ENCODE measurements at places on chromosomes 2 and 18.

DNA sequence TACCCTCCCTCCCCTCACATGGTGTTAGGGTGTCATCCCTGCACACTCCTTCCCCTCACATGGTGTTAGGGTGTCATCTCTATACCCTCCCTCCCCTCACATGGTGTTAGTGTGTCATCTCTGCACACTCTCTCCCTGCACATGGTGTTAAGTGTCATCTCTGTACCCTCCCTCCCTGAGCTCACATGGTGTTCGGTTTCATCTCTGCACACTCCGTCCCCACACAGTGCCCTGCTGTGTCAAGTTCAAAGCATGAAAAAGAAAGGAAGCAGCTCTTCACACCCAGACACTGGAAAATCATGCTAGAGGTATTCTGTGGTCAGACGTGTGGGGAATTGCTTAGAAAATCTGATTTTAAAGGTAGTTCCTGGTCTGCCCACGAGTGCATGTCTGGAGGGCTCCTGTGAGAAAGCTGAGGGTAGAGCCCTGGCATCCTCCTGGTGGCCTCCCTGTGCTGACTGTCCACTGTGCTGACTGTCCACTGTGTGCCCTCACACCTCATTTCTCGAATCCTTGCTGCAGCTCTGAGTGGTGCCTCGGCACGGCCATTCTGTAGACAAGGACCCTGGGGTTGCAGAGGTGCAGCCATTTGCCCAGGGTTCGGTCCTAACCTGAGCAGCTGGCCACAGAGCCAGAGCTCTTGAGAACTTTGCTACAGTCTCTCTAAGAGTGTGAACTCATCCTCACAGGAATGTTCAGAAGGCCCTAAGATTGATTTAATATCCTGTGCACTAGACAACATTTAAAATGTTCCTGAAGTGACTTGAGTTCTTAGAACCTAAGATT lies 69.1 kb upstream of the NFATC1 start:
- DNase-seq, result no peak

- DNase-seq, result no peak
Measured at GRCh38 chr2:171146633-171147032, 14.1 kb downstream of the TLK1 start.

DNA sequence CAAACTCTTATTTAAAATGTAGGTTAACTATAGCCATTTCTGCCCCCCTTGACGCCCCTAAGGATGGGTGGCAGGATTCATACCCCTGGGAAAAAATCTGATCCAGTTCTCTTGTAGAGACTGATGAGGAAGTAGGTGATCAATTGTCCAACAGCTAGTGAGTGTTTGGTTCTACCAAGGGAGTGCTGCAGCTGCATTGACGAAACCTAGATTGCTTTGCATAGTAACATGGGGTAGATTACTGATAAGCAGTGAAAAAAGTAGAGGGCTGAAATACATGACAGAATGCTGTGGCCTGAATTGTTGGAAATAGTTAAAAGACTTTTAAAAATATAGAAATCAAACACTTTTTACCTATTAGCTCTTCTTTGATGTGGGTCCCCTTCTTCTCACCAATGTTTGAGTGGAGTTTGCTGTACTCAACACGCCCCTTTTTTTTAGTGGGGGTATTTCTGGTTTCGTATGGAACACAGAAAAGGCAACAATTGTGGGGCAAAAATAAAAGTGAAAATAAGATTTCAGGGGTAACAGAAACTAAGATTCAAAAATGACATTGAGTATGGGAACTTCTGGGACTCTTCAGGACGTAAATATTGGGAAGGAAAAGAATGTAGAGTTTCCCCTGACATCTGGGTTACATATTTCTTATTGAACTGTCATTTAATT lies 66.2 kb downstream of the MAIP1 start:
- no peak for DNase-seq

GRCh38 chr2:48264627-48265026 lies 265.3 kb upstream of the STON1 start:
- no peak for DNase-seq

DNA sequence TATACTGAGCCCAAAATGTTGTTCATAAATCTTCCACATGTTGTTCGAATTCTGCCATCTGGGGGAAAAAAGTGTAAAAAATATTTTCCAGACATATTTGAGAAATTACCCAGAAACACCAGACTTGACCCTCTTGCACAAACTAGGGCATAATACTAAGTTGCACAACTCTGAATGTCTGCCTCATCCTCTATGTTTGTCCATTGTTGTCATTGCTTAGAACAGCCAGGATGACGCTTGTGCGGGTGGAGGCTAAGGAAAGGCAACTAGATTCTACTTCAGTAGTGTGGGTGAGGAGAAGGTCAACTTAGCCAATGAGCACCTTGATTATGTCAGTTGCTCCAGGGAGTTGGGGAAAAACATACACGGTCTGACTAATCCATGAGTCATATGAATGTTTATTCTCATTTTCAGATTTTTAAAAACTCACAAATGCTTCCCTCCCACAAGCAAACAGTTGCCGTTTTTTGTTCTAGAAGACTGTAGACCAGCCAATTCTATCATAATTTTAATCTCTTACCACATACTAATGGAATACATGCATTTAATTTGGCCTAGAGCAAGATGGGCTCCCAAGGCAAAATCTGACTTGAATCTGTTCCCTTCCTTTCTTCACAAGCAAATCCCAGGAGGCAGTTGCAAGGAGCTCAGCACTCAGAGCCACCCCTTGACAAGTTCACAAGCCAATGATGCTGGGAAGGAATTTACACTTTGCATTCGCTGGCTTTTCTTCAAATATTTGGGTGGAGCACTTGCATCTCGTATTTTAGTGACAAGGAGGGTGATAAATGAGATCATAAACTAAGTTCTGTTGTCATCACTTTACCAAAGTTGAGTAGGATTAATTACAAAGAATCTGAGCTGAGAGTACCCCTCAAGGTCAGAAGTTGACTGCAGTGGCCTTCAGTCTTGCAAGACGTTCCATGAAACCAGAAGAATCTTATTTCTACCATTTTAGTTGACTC lies 163.2 kb upstream of the TWIST2 start:
- DNase-seq, result no peak

GRCh38 chr18:28204154-28204553 lies 27.2 kb upstream of the CDH2 start:
- no peak for DNase-seq

- no peak for DNase-seq
Measured at GRCh38 chr2:130385709-130386108, 29.9 kb downstream of the PTPN18 start.

DNA sequence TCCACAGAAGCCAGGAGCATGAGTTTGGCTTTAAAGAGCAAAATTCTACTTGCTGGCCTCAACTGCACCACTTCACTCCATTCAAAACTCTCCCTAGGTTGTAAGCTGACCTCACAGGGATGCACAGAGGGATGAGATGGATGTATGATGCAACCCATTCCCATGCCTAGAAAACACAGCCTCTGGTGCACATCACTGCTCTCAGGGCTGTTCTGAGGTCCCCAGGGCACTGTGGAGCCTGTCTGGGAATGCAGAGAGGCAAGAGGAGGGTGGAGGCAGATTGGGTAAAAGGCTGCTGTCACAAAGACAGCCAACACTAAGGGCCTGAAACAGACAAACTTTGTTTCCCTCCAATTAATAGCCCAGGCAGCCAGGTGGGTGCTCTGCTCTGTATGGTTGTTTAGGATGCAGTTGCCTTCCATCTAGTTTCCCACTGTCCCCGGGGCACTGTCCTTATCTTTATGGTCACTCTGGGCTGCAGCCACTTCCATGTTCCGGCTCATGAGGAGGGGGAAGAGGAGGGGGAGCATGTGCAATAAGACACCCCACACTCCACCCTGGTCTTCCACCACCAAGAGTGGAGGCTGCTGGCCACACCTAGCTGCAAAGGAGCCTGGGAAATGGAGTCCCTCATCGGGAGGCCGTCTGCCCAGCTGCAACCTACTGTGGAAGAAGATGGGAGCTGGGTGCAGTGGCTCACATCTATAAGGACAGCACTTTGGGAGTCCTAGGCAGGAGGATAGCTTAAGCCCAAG lies 7.0 kb downstream of the GPR45 start:
- DNase-seq, result no peak

DNA sequence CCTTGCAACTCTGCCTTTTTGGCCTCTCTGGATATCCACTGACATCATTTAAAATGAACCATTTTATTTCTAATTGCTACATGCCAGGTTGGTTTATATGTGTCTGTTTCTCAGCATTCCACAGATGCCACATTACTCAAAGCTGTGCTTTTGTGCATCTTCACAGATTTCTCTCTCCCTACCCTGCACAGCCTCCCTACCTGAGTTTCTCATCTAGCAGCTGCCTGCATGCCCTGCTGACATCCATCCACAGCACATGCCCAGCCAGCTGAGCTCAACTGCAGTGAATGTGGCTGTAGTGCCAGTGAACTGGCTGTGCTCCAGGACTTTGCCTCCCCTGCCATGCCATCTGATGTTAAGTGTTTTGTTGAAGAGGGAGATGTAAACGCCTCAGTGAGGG lies 44.5 kb downstream of the PKP4 start:
- DNase-seq, result no peak

GRCh38 chr2:231710799-231711676 lies 2.7 kb downstream of the PTMA start:
- DNase-seq, result no peak

DNA sequence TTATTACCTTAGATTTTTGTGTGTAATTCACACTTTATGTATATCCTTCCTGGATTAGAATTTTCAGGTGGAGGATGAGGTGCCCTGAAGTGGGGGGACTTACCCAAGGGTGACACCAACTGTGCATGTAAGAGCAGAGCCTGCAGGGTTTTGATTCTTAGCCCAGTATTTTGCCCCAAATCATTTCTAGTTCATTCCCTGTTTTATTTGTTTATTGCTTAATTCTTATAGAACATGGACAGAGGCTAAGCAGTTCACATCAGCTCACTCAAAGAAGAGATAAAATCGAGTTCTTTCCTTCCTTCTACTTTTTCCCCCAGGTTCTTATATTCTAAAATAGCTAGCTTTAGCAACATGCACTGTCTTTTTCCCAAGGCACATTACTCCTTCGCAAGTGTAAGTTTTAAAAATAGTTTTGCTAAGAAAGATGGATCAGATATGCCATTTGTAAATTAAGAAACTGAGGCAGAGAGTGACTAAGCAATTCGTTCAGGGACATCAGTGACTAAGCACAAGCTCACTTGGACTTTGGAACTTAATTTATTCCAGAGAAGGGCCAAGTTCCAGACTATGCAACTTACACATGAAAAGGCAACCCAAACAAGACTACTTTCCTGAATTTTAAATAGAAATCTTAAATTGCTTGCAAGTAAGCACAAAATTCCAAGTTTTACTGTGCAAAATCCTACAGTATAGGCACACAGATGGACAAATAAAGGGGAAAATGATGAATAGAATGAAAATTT lies 427.9 kb upstream of the POU3F3 start:
- DNase-seq, result no peak
